Activated CD8-positive, alpha-beta memory T cell treated with anti-CD3 and anti-CD28 coated beads for 24 hours (primary cell): ENCODE measurements at places on chromosomes 7 and 10.

DNA sequence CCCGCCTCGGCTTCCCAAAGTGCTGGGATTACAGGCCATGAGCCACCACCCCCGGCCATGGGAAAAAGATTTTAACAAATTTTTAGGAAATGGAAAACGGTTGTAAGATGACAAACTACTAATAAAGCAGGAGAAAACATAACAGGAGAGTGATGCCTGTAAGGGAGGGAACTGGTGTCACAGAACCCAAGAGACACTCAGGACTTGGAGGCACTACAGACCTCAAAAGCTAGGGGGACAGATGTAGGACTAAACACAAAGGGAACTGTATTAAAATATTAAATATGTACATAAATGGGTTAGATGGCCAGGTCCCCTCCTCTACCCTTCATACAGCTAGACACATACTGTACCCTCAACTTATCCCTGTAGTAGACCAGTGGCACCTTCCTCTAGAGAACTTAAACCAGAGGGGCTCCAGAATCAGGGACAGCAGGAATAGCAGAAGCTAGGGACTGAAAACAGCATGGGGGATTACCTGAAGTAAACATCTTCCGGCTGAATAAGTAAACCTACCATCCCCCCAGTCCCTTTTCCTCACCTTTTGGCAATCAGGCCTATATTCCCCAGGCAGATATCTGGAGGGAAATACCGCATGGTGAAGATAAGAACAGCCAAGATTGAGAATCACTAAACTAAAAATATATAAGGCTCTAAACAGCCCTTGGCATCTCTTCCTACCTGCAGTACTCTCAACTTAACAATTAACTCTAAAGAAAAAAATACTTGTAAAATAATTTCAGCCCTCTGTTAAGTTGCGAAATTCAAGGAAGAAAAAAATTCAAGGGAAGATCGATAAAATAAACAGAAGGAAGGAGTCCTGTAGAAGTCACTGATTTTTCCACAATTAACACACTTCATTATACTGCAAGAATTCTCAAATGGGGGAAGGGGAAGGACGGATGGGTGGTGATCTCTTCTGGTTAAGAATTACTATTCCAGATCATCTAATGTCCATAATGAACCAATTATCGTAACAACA lies 15.5 kb downstream of the TM9SF3 start:
- DNase-seq, result no peak

- no peak for DNase-seq
Measured at GRCh38 chr7:150942591-150943452, 35.3 kb downstream of the KCNH2 start.

DNA sequence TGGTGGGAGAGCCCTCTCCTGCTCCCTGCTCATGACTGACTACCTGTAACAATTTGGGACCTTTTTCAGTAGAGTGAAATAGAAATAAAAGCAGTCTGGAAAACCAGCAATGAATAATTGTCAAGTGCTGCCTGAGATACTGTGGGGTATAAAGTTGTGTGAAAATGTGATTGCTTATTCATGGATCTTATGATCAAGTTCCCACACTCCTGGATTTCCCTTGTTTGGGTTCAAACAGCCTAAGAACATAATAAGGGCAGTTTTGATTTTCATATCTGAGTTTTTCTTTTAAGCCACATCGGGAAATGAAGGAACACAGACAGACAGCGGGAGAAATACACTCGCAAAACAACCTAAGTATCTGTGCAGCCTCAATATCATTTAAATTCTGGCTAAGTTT lies 52.9 kb downstream of the CALD1 start:
- DNase-seq, result no peak

- DNase-seq, result no peak
Measured at GRCh38 chr7:19621740-19622139, 87.1 kb downstream of the POLR1F start.

GRCh38 chr10:114491419-114491818 lies 87.1 kb upstream of the AFAP1L2 start:
- no peak for DNase-seq

- no peak for DNase-seq
Measured at GRCh38 chr10:88893611-88894010, 13.6 kb downstream of the STAMBPL1 start.

DNA sequence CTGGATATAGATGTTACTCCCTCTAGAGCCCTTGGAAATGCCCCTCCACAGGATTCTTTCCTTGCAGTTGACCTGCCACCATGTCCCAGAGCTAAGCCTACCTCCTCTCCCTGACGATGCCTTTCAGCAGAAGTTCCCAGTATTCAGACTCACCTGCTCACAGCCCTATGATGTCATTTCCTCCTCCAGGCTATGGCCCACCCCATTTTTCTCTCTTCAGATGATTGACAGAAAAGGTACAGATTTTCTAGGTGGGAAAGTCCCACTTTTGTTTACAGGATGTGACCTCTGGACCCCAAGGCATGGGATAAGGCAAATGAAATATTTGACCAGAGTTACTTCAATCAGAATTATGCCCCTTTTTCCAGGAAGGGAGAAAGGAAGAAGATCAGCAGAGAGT lies 280.2 kb upstream of the PHYHIPL start:
- no peak for DNase-seq

DNA sequence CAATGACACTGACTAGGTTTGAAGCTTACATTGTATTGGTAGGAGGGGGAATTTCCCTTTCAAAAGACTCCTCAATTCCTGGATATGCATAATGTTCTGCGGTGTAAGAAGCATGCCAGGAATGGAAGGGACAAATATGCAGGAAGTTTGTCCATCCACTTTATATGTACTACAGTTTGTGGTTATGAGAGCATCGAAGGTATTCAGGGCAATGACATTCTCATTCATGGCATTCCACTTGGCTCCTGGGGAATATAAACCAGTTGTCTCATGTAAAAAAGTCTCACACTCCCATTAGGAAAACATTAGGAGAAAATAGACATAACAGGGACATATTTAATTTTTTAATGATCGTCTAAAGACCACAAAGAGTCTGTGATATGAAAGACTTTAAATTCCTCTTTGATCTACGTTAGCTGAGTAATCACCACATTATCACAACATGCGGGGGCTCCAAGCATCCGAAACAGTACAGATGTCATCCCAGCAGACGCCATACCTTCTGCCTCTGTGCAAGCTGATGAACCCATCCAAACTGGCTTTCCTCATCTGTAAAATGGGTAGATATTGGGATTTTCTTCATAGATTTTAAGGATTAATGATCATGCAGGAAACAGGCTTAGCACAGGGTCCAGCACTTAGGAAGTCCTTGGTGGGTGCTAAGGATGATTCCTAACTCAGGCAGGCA lies 675.3 kb downstream of the INHBA start:
- DNase-seq, result no peak

- DNase-seq, result no peak
Measured at GRCh38 chr10:100174699-100175677, 10.8 kb downstream of the ERLIN1 start.

GRCh38 chr7:28688174-28688573 lies 270.0 kb downstream of the TRIL start:
- DNase-seq, result no peak

DNA sequence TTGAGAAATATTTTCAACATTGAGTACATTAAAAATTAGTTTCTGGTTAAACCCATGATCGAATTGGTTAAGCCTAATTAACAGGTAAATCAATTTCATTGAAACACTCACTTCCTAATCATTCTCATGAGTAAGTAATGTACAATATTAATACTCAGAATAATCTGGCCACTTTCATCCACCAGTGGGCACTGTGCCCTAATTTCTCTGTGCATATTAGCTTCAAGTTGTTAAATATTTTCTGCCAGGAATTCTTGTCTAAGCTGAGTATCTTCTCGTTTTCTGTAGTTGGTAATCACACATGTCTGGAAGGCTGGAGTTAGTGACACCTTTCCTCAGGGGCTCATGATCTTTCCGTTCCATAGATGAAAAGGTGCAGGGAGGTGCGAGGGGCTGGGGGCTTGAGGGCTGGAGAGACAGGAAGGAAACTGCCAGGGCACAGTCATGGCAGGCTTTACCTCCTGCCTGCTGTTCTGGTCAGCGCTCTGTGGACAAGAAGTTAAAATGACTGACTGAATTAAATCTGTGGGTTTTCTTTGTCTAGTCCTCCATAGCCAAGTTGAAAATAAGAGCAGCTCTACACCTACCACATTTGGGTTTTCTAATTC lies 71.9 kb downstream of the WIPF3 start:
- DNase-seq, result no peak

DNA sequence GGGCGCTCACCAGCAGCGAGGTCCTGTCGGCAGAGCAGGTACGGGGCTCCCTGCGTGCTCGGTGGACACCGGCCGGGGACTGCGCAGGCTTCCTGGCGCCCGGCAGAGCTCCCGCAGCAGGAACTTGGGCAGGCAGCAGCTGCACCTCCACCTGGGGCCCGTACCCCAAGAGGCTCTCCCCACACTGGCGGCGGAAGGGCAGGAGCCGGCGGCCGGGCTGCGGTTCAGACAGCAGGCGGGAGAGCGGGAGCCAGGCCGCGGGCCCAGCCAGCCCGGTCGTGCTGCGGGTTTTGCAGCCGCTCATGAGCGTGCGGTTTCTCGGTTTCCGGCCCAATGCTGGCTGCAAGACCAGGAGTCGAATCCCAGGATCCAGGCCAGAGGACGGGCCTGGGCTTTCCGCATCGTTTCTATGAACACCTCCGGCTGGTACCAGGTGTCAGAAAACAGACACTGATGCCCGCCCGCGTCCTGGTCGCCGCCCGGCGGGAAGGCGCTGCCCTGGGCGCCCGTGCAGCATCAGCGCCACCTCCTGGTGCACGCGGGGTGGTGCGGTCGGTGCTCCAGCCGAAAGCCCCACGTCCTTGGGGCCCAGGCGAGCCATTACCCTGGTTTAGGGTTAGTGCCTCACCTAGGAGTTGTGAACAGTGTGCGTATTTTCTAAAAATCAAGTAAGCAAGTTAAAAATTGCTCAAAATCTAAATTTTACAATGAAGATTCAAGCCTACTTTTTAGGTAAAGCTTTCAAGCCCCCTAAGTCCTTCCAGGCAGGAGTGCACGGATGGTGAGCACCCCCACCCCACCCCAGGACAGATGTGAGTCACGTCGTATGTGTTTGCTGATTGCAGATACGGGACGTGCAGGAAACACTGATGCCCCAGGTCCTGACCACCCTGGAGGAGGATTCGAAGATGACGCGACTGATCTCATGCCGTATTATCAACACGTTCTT lies 47.4 kb upstream of the PRKAR1B start:
- peak; percentile 89 for DNase-seq

DNA sequence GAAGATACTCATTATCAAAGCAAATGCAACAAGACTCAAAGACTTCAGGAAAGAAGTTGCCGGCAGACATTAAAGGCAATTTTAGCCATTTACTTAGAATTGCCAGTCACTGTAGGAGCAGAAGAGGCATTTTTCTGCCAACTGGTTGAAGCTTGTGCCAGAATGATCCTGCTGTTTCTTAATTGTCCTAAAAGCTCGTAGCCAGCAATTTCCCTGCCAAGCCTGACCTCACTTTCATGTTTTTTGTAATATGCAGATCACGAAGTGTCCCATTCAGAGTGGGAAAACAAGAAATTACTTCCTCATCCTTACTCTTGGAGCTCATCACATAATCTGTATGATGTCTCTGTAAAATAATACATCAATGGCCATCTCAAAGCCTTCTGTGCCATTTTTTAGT lies 130.9 kb upstream of the ANKRD1 start:
- DNase-seq, result no peak

DNA sequence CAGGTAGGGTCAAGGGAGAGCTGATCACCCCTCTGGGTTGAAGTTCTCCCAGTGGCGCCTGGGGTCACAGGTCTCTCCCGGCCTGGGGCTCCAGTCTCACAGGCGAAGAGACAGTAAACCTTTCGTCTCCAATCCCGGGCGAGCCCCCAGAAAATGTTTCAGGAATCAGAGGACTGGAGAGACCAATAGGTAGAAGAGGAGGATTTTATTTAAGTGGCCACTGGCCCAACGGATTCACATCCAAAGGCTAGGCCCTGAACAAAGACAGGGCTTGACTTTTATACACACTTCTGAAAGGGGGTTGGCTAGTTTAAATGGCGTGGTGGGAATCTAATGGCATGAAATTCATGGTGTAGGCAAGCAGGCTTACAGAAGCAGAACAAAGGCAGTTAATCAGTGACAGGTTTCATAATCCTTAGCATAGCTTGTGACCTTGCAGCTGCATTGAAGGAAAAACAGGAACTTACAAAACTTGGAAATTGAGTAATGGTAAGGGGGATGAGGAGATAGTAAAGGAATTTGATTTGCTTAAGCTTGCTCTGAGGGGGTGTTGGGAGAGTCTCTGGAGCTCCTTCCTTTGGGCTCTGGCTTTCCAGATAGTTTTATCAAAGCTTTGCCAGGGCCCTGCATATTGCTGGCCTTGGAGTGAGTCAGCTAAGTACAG lies 105.5 kb downstream of the TRIM24 start:
- no peak for DNase-seq

DNA sequence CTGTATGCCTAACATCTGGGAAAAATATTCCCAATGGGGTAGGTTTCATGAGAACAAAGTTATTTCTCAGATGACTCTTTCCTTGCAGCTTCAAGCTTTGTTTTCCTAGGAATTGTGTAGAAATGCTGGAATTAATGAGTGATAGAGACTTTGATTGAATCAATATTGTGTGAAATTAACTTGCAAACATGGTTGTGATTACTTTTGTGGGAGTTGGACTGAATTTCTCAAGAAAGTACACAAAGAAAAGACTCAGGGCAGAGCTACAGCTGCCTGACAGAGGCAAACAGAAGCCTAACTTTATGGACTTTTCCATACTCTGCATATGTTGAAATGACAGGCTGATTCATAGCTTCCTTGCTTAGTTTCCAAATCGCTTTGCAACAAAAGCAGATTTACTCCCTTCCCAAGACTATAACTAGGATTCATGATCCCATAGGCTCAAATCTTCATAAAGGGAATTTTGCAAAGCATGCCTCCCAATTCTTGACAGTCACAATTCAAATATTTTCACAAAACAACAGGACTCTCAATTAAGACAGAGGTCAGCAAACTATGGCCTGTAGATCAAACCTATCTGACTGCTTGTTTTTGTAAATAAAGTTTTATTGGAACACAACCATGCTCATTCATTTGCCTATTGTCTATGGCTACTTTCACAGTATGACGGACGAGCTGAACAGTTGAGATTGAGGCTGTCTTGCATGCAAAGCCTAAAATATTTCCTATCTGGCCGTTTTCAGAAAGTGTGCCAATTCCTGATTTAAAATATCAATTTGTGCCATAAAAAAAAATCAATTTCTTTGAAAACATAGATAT lies 27.6 kb downstream of the NRP1 start:
- DNase-seq, result no peak

DNA sequence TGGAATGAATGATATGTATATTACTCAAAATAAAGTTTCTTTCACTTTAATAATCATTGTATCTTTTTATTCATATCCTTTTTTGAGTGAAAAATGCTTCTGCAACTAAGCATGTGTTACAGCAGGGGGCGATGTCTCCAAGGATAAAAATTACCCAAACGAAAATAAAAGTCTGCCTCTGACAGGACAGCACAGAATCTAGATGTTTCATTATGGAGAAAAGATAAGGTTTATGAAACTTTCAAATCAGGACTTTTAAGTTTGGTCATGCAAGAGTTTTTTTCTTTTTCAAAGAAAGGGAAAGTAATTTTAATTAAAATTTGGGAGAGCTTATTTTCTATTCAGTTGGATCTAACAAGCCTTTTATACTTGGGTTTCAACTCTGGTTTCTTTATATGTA lies 48.4 kb downstream of the TES start:
- DNase-seq, result no peak
